GM20000 (cell line): ENCODE measurements at places on chromosomes 7 and 10.

GRCh38 chr10:72164617-72165016 lies 51.2 kb upstream of the ANAPC16 start:
- DNase-seq, result peak; percentile 7

- peak; percentile 25 for DNase-seq
These were observed 15.6 kb downstream of the ASB4 start for GRCh38 chr7:95501261-95501832.

DNA sequence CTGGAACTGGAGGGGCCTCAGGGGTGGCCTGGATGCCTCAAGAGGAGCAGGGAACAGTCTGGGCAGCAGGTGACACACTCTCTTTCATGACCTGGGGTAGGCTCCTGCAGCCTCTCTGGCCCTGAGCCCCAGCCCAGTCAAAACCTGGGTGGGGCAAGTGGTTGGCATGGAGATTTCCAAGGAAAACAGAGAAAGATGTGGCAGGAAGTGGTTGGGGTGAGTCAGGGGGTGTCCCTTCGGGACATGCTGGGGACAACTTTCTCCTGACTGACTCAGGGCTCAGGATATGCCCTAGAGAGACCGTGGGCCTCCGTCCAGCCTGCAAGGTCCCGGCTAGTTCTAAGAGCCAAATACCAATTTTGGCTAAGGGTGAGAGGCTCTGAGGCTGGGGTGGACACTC lies 2.9 kb downstream of the AQP1 start:
- DNase-seq, result no peak

DNA sequence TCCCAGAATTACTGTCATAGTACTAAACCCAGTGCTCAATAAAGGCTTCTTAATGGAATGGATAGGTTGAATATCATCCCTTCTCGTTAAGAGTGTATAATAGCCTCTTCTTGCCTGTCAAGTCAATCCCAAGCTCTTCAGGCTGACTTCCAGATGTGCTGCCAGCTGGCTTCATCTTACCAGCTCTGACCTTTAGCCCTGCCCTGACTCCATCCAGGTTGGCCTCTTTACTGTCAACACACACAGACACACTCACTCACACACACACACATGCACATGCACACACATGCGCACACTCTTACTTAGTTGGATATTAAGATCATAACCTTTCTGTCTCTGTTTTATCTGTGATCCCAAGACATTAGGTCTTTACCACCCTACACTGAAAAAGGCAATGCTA lies 49.1 kb downstream of the ASB4 start:
- DNase-seq, result no peak

DNA sequence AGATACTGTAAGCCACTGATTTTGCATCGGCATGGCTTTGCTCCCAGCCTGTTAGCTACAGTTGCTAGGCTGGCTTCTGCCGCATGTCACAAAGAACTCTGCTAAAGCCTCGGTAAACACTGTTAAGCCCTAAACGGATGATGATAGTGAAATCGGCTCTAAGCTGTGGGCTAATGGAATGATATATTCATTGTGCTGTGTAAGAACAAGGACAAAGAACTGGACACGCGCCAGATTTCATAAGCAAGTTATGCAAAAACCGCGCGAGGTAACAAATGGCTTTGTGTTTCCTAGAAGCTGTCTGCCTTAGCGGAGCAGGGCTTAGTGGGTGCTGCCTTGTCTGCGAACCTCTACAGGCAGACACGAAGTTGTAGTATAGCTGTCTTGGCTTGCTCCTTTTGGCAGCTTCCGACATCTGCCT lies 331.3 kb upstream of the COBL start:
- DNase-seq, result no peak

- DNase-seq, result no peak
These were observed 88.0 kb downstream of the PDGFA start for GRCh38 chr7:431658-432111.

GRCh38 chr10:6202684-6203330 lies at the start of gene PFKFB3:
Gene PFKFB3 (plus strand): TSS chr10:6202932. CDS start chr10:6203261, 329 bp downstream.
- DNase-seq, result peak; percentile 99

DNA sequence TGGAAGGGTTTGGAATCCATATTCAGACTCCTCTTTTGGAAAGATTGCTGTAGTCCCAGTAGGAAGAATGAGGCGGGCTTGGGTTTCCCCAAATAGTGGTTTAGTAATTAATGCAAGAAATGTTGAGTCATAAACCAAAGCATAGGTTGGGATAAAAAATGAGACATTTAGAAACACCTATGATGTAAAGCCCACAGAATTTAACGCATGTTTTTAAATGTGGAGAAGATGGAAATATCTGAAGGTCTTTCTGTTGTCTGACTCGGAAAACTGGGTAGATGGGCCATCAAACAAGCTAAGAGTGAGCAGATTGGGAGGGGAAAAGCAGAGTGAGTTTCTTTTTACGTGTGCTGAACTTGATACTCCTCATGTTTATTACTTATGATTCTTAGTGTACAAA lies 62.2 kb downstream of the LANCL2 start:
- DNase-seq, result no peak

DNA sequence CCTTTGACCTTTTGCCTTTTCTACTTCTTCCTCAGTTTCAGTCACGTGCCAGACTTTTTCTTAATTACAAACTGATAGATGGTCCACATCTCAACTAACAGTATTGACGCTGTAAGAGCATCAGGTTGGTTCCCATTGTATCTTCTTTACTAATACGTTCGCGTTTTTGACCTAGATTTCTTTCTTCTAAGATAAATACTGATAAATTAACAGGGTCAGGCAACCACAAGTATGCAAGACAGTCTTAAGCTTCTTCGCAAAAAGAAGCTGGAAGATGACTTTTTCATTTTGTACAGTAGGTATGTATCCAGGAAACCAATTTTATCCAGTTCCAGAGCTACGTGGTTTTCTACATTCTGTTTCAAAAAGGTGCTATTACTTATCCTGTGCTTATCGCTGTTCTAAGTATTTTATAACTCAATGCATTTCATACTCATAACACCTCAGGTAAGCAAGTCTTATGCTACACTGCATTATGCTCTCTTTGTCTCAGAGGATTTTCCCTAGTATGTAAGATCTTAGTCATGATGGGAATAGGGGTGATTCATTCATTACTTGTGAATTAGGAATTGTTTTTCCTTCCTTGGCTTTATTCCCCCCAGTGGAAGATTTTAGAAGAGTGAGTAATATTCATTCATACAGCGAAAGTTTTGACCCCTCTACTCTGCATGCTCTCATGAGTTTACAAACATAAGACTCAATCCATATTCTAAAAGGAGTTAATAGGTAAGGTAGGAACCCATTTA lies 955 bp downstream of the DUS4L start:
- no peak for DNase-seq

GRCh38 chr7:91557789-91558404 lies 293.7 kb downstream of the FZD1 start:
- DNase-seq, result peak; percentile 44

DNA sequence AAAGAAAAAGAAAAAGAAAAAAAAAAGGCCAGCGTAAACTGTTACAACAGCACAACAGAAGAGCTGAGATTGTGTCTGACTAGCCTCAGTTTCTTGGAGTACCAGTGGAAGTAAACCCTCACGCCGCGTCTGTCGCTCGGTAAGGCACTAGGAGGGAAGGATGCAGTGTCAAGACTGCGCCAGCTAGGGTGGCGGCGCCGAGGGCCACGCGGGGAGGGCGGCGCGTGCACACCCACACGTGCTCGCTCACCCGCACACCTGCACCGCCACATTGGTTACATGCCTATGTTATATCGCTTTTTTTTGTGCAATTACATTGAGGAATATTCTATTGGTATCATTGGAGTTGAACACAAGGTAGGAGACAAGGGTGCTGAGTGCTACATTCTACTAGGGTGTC lies 48.2 kb downstream of the CLEC2L start:
- no peak for DNase-seq
